ENCODE measurements at places on chromosomes 7 and 10. TPM values are rescaled to one million over a fixed set of nuclear protein-coding genes. Genes with fewer than 3 reads are reported as not detected.

Gene WDFY4
- 4.6 TPM for polyA plus RNA-seq

DNA sequence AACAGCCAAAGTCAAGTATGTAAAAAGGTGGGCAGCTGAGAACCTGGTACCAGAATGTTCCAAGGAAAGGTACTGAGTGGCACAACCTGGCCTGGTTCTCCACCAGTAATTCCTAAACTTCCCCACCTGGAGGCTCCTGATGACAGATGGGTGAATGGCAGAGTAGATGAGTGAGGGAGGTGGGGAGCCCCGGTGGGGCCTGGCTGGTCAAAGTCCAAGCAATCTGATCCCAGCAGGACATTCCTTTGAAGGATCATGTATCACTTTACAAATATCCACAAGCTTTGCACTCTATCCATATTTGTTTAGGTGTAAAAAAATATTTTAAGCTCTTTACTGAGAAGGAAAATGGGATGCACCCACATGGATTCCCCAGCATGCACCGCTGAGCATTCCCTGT is 250.2 kb downstream of the DPP6 start:
- DNase-seq: no peak
- no peak overlapping the region for H3K27ac ChIP-seq
- no peaks in the 10 kb centered on the region for H3K4me1 ChIP-seq
- H3K27me3 ChIP-seq: peaks cover 4% of the 10 kb centered on the region
- no peak overlapping the region for H3K4me3 ChIP-seq

- H3K36me3 ChIP-seq: no peaks in the 10 kb centered on the region
- peaks cover 1% of the 10 kb centered on the region for H3K4me1 ChIP-seq
- H3K27me3 ChIP-seq: no peaks in the 10 kb centered on the region
- H3K4me3 ChIP-seq: no peak overlapping the region
Measured at GRCh38 chr7:23276376-23276775, 22.8 kb upstream of the MALSU1 start.

- no peak overlapping the region for H3K4me3 ChIP-seq
- no peak for DNase-seq
- no peaks in the 10 kb centered on the region for H3K4me1 ChIP-seq
- H3K27me3 ChIP-seq: no peaks in the 10 kb centered on the region
Measured at GRCh38 chr7:67788669-67789068, 792.0 kb downstream of the TYW1 start.

Data from lung (tissue), 17 donors.